ENCODE measurements at places on chromosomes 7 and 10.

- DNase-seq = no peak
Measured at GRCh38 chr7:157523766-157524421, 187.1 kb downstream of the DNAJB6 start.

DNA sequence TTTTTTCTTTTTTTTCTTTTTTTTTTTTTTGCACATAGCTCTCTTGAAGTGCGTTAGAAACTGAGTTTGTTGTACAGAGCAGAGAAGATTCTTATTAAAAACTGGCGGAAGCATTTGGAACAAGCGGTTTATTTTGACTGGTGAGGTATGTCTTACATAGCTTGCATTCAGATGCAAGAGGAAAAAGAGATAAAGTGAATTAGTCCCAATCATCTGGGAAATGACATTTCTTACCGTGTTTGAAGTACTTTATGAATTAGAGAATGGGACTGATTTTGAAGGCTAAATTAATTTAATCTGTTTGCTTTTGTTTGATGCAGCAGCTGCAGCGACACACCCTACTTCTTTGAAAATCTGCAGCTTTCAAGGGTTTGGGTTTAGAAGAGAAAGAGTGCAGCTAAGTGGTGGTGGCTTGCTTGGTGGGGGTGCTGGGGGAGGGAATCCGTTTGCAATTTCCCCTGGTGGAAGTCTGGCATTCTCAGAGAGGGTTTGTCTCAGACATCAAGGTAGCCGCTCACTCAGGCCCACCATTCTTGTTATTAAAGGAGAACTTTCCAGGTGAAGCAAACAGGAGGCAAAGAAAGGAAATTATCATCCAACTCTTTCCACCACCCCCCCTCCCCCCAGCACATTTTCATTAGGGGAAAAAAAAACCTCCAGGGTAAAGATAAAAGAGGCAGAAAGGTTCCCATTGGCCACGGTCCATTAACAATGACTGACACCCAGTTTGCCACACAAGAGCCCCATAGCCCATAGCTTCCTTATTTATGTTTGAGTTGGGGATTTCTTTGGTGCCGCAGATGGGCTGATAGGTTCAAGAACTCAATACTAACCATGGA lies 231.7 kb downstream of the SKIDA1 start:
- no peak for DNase-seq

DNA sequence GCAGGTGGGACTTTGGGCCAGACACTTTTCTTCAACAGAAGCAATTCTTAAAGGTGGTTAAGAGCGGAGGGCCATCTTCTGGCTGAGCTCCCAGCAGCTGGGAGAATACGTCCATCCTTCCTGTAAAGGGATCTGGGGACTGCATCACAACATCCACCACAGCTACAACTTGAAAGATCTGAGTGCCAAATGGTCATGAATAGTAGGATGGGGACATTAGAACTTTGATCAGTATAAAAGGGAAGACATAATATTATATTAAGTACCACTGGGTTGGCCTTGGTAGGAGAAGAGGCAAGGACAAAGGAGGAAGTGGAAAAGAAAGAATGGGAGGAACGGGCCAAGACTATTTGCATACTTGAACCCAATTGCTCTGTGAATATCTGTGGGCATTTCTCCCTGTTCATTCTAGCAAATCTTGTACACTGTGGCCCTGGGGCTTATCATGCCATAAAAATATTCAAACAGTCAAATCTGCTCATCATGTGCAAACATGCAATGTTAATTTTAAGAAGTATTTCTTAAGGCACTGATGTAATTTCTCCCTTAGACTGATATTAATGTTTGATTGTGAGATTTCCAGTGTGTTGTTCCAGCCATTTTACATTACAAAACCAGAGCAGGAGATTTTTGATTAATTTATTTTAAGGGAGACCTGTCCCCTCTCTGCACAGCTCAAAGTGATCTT lies 65.5 kb upstream of the CREB5 start:
- no peak for DNase-seq

GRCh38 chr10:106139915-106140314 lies 1024.6 kb downstream of the SORCS1 start:
- no peak for DNase-seq

DNA sequence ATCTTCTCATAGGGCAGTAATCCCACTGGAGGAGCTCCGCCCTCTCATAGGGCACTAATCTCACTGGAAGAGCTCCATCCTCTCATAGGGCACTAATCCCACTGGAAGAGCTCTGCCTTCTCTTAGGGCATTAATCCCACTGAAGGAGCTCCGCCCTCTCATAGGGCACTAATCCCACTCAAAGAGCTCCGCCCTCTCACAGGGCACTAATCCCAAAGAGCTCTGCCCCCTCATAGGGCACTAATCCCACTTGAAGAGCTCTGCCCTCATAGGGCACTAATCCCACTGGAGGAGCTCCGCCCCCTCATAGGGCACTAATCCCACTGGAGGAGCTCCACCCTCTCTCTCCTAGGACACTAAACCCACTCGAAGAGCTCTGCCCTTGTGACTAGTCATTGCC lies 3.4 kb upstream of the FUOM start:
- no peak for DNase-seq

DNA sequence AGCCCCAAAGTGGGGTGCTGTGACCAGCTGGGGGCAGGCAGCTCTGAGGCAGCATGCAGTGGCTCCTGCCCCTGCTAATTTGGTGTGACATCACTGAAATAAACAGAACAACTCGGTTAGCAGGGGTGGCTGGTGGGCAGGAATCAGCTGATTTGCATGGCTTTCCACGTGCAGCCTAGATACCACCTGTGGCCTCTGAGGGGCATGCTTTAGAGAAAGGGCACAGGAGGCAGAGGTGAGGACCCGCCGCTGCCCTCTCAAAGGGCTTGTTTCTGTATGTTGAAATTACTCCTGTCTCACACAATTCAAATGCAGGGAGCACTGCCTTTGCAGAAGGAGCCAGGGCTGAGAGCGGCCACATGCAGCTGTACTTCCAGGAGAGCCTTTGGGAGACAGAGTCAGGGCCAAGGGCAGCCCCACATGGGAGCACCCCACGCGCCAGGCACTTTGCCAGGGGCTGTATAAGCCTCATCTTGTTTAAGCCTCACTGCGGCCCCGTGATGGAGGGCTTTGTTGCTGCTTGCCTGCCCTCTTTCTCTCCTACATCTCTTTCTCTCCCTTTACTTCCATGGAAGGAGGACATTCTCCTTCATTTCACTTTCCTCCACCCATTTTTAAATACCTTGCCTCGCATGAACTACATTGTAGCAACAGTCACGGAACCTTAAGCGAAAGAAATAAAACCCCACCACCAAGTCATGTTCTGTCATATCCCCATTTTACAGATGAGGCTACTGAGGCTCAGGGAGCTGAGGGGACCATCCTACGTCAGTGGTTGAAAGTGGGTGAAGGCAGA lies 137.7 kb downstream of the ZMIZ1 start:
- no peak for DNase-seq

GRCh38 chr10:43156590-43157341 lies 18.5 kb downstream of the CSGALNACT2 start:
- DNase-seq = no peak

GRCh38 chr10:73433538-73433867 lies at the start of gene MSS51:
Gene MSS51 (minus strand): TSS chr10:73433561. CDS start chr10:73428284, 5,277 bp downstream.
- DNase-seq = no peak

GRCh38 chr10:62620491-62620890 lies 184.0 kb upstream of the ADO start:
- DNase-seq = no peak

DNA sequence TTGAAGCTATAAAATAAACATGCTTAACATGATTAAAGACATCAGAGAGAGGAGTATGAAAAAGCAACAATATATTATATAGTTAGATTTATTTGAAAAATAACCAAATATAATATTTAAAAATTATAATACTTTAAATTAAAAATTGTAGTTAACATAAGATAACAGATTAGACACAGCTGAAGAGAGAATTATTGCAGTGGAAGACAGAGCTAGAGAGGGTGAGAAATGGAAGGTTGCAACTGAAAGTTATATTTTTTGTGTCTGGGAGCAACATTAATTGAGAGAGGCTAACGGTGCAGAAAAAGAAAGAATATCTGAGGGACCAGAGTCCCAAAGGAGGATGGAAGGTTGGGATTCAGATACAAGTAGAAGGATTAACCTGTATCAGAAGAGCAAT lies 548.9 kb upstream of the FZD8 start:
- no peak for DNase-seq

GRCh38 chr7:46557781-46558180 lies 636.7 kb upstream of the IGFBP3 start:
- DNase-seq = no peak

DNA sequence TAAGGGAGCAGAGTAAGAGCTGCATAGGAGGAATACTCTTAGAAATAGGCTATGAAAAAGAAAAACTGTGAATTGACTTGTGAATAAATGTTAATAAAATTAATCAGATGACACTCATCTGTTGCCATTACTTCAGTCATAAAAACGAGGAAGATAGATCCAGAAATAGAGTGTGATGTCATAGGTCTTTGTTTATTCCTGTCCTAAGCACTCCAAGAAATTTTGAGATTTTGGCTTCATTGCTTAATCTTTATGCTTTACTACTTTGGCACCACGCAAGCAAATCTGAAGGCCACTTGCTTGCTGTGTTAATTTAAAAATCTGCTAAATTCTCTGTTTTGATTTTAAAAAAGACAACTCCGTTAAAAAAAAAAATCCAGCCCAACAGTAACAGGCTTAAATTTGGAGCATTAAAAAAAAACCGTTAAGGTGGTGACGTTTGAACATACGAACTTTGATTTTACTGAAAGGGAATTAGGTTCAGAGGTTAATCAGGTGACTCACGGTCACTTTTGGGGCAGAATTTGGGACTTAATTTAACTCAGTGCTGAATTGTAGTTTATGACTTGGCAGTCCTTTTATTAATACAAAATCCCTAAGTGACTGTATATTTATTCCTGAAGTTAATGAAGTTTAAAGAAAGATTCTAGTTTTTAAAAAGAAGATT lies 3.4 kb downstream of the IFRD1 start:
- DNase-seq = no peak

- no peak for DNase-seq
Measured at GRCh38 chr7:49513911-49514310, 259.5 kb upstream of the VWC2 start.
